ENCODE measurements at places on chromosomes 3 and 15.

- DNase-seq = no peak
These were observed 302.5 kb upstream of the AZI2 start for GRCh38 chr3:28651159-28651558.

DNA sequence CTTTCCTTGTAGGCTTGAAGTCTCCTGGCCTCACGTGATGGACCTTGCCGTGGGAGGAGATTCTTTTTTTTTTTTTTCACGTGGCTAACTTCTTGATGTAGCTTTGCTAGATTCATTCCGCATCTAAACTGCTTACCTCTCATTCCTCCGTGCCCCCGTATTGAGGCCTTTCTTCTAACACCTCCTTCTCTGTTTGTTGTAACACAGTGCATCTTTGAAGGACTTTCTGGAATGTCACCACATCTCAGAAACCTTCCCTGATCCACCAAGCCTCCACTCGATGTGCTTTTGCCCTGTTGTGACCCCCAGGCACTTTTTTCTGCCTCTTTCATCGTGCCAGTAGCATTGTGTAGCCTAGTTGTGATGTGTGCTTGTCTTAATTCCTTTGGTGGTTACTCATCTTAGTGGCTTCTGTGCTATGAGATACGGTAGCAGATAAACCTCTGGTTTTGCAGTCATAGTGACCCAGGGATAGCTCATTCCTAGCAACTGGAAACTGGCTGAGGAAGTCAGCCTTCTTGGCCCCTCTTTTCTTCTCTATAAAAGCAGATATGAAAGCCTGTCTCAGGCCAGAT, 1.6 kb upstream of the BNC1 start:
- no peak for DNase-seq

GRCh38 chr3:65168547-65168946, 480.7 kb upstream of the ADAMTS9 start:
- DNase-seq = no peak

- DNase-seq = no peak
These were observed 54.2 kb upstream of the TMCO5A start for GRCh38 chr15:37880009-37880834.

DNA sequence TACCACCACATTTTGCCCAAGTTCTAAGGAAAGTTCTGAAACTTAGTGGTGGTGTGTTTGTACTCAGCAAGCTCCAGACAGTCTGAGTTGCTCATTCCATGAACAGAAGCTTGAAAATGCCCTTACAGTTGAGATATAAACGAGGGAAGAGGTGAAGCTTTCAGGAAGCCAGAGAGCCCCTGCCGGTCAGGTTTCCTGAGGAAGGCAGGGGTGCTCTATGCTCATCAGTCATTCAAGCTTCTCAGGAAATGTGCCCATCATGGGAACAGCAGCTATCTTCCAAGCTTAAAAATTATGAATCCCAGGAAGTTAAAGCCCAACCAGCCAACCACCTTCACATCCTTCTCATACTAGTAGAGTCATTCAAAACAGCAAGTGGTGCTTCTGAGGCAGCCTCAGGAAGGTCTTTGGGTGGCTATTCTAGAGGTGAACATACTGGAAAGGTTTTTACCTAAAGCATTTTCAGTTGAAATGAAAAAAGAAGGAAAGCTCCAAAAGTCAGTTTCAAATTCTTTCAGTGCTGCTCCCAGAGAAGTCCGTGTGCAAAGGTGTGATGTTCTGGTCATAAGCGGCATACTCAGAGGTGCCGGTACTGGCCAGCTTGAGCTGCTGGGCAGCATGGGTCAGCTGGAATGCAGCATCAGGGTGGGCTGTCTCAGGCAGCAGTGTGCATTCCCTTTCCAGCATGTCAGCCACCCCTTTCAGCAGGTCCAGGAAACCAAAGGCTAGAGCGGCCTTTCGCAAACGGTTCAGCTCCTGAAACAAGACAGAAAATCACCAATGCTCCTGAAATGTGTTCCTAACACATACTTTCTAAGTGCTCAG, 31.8 kb downstream of the INTS14 start:
- DNase-seq = no peak

DNA sequence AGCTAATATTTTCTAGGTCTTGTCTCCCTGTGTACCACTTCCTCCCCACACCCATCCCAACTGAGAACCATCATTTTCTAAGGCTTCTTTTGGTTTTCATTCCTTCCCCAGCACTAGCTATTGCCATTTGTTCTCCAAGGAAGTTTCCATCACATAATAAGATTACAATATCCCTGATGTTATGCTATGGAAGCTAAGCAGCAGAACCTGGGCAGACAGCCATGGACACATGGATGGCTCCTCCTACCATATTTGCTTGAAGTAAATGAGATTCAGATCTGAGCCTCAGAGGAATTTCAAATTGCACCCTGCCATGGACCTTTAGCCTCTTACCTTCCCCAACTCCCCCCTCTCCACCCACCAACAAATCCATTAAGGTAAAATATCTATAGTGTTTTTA, 31.5 kb downstream of the GASK1A start:
- no peak for DNase-seq

DNA sequence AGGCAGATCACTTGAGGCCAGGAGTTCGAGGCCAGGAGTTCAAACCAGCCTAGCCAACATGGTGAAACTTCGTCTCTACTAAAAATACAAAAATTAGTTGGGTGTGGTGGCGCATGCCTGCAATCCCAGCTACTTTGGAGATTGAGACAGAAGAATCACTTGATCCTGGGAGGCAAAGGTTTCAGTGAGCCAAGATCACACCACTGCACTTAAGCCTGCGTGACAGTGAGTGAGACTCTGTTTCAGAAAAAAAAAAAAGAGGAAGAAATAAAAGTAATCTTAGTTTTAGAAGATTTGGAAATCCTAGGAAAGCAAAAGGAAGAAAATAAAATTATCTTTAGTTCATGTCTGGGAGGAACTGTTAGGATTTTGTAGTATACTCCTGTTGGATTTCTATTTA, 77.2 kb downstream of the IL12A start:
- DNase-seq = no peak

DNA sequence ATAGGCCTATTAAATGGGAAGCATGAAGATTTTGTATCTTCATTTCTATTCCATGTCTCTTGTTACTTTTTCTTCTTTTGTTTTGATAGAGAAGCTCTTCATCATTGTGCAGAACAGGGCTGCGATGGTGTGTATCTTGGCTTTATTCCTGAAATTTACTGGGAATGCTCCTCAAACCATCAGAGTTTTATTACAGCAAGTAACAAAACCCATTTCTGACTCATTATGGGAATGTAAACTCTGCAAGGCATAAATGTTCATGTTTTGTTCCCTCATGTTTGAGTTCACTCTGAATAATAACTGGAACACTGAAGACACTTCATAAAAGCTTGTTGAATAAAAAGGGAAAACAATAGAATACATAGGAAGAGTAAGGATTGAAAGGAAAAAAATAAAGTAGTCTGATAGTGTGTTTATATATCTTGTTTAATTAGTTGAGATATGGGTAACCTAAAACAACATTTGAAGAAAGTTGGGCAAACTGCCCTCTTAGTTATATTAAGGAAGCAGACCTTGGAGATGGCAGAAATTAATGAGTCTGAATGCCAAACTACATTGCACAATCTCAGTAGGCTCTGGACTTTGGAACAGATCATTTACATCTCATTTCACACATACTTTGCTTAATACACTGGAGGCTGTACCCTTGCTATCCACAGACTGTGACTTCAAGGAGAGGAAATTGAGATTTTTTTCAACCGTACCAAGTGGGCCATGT, 521.5 kb downstream of the GRM7 start:
- no peak for DNase-seq

DNA sequence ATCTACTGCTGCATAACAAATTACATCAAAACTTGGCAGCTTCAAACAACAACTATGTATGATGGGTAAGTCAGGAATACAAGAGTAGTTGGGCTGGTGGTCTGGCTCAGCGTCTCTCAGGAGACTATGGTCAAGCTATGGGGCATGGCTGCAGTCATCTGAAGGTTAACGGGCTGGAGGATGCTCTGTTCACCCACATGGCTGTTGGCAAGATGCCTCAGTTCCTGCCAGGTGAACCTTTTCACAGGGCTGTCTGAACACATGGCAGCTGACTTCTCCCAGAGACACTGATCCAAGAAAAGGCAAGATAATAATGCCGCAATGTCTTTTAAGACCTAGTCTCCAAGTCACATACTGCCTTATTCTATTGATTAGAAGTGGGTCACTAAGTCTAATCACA, 63.7 kb downstream of the GPR176 start:
- DNase-seq = no peak

GRCh38 chr3:133115176-133115575, 77.0 kb downstream of the TMEM108 start:
- no peak for DNase-seq

DNA sequence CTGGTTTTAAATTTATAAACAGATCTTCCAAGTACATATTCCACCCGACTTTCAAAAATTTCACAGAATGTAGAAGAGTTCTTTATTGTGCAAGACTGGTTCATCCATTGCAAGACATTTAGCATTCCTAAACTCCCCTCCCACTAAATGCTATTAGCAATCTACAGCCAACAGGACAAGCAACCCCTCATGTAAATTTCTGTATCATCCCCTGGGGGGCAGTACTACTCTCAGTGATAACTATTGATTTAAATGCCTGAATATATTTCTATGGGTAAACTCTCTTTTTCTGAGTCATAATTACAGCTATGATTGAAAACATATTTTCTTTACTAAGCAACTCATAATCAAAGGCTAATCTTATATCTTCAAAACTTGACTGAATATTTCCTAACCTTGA, 10.7 kb upstream of the SLC15A2 start:
- DNase-seq = no peak

DNA sequence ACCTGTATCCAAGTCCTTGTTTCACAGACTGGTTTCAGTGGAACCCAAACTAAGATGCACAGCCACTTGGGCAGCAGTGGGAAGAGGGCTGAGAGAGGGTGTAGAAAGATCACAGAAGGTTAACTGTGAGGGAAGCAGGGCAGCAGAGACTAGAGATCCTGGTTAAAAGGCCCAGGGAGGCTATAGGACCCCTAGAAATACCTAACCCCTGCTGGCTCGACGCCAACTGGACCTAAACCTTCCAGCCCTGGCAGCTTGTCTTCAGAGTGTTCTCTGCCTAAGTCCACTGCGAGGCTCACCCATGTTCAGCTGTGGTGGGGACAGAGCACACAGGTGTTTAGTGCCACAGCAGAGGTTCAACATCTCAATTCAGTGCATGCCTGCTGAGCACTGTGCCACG, 96.5 kb downstream of the ZNF621 start:
- no peak for DNase-seq

- DNase-seq = no peak
These were observed 47.9 kb upstream of the SYNM start for GRCh38 chr15:99057020-99057419.

DNA sequence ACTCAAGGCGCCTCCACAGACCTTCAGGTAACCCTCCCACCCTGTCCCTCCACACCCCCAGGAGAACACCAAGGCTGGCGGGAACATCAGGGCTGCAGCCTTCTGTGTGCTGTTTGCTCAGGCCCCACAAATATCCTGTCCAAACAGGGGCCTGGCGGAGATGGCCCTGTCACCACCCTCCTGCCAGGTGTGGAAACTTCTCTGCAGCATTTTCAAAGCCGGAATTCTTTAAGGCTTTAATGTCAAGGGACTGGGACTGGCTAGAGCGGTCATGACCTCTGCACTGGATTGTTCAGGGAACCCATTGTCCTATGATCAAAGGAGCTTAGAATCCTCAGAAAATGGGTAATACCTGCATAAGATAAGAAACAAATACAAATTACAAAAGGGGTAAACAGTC, 46.6 kb downstream of the FBLN2 start:
- no peak for DNase-seq

GRCh38 chr3:108131475-108132134, 40.8 kb upstream of the CD47 start:
- DNase-seq = no peak

GRCh38 chr3:138369151-138369900, 20.9 kb downstream of the MRAS start:
- no peak for DNase-seq

GRCh38 chr15:45457220-45457619, 65.3 kb downstream of the SLC30A4 start:
- no peak for DNase-seq

- DNase-seq = no peak
These were observed 8.5 kb upstream of the HACD2 start for GRCh38 chr3:123593381-123593780.

DNA sequence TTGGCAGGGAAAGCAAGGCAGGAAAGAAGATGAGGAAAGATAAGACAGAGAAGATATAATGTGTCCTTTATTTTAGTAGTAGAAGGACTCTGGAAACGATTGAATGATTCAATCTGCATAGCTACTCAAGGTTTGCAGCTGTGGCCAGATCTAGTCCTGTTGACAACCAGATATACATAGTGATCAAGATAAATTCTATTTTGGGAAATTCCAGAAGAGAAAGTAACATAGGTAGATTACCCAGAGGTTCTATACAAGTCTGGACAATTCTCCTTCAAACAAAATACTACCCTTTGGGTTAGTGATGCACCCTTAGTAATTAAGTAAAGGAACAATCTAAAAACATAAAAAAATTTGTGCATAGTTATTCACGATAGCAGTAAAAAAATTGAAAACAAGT, 9.4 kb downstream of the TERC start:
- DNase-seq = no peak

- DNase-seq = no peak
These were observed 44.0 kb upstream of the ETV5 start for GRCh38 chr3:186152889-186153292.

DNA sequence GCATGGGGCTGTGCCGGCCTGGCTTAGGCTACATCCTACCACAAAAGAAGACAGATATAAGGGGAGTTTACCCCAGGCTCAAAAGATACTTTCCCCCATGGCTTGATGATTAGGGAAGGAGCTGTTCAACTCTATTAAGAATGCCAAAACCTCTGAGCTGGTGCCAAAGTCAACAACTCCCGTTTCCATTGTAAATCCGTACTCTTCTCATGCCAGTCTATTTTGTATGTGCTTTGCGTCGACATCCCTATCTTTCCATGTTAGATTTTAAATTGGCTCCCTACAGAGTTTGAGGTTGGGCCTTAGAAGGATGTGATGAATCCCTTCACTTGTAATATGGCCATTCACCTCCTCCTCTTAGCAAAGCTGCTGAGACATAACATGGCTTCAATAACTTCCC, 46.9 kb downstream of the RLBP1 start:
- DNase-seq = no peak

DNA sequence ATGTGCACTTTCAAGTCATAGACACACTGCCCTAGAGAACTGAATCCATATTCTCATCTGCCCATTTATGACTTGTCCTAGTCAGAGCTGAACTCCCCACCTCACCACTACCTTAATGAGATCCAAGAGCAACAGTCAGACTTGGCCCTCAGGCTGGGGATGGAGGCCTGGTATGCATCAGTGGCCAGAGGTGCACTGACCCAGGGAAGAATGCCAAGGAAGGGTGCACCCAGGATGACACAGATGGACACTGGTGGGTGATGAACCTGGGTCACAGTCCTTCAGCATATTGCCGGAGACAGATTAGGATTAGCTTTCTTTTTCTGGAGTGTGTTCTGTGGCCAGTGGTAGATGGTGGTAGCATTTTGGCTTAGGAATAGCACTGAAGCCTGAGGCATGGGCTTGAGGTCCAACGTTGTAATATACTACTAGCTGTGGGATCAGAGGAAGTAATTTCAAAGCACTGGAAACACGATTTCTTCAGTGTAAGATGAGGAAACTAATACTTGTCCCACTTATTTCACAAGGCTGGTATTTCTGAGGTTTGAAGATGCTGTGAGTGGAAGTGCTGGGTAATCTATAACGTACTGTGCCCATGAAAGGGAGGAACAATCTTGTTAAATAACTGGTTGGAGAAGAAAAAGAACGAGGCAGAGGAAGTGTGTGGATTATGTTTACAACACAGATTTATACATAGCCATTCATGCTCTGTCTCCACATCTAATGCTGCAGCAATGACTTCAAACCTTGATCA, 265.0 kb downstream of the THRB start:
- no peak for DNase-seq

GRCh38 chr3:159380891-159381290, 579.0 kb downstream of the MFSD1 start:
- DNase-seq = no peak
